ENCODE measurements at places on chromosomes 6 and 20.

- peak; percentile 30 for DNase-seq
Measured at GRCh38 chr6:85419046-85419759, 30.7 kb upstream of the NT5E start.

DNA sequence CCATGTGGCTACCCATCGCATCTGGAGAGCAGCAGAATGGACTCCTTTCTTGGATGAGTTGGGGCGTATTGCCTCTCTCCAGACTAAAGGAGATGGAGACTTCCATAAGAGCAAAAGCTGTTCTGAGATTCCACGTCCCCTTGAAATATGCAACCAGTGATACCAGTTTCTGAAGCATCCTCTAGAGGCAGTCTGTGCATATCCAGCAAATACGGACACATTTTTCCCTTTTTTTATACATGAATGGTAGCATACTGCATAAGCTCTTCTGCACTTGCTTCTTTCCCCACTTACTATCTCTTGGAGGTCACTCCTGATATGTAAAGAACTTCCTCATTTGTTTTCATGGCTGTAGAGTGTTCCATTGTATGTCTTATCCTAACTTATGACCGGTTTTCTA, 34.6 kb downstream of the TAF8 start:
- no peak for DNase-seq

GRCh38 chr6:63441266-63441956, 121.6 kb upstream of the LGSN start:
- DNase-seq, result no peak

DNA sequence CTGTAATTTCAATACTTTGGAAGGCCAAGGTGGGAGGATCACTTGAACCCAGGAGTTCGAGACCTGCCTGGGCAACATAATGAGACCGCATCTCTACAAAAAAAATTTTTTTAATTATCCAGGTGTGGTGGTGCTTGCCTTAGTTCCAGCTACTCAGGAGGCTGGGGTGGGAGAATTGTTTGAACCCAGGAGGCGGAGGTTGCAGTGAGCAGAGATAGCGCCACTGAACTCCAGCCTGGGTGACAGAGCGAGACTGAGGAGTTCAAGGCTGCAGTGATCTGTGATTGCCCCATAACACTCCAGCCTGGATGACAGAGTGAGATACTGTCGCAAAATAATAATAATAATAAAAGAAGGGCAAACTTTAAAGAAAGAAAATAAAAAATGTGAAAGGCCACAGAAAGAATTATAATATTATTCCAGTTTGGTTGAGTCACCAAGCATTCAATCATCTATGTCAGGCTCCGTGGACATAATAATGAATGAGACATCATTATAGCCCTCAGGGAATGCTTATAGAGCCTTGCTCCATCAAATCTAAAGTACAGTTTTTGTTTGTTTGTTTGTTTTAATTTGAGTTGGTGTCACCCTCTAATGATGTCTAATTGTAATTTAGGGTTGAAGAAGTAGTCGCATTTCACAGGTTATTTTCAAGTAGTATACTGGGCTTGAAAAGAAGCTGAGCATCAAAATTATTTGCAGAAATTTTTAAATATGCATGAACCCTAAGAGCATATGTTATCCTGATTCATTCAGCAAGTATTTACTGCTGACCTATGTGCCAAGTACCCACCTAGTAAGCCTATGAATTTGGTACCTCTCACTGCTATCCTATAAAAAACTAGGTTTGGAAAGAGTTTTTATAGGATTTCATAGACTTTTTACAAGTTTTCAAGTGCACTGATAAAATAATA, 15.1 kb downstream of the GLYATL3 start:
- DNase-seq, result no peak

DNA sequence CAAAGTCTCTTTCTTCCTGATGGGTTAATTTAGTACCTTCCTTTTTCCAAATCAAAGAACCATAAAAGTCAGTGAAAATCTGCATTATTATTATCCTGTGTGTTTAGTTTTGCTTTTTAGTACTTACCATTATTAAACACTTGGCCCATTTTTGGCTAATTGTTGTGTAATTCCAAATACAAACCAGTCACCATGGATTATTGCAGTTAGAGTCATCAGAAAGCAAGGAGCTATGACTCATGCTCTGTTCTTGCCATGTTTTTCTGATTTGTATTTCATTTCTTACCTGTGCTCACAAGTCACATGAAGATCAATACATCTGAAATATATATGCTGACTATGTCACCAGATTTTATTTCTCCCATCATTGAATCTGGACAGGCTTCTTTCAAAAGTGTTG, 31.3 kb downstream of the SLC22A3 start:
- DNase-seq, result no peak

DNA sequence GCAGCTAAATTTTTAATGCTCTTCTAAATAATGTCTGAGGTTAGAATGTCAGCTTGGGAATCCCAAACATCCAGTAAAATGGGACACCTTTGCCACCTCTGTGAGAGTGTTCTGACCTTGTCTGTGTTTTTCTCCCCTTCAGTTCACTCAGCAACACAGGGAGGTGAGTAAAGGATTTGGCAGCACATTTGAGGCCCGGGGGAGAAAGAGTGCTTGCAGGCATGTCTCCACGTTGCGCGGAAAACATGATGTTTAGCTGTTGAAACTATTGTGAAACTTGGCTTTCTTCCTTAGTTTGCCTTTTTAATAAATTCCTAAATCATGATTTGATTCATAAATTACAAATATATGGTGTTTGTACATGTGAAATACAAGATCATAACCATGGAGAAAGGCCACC, 707.8 kb upstream of the FLRT3 start:
- peak; percentile 76 for DNase-seq

- peak; percentile 12 for DNase-seq
Measured at GRCh38 chr6:41688256-41688965, 47.0 kb downstream of the TFEB start.

GRCh38 chr20:43662943-43663655, 3.8 kb upstream of the MYBL2 start:
- no peak for DNase-seq

All from right hindlimb (tissue), 1 donor.